ENCODE measurements at places on chromosomes 1 and 21.

DNA sequence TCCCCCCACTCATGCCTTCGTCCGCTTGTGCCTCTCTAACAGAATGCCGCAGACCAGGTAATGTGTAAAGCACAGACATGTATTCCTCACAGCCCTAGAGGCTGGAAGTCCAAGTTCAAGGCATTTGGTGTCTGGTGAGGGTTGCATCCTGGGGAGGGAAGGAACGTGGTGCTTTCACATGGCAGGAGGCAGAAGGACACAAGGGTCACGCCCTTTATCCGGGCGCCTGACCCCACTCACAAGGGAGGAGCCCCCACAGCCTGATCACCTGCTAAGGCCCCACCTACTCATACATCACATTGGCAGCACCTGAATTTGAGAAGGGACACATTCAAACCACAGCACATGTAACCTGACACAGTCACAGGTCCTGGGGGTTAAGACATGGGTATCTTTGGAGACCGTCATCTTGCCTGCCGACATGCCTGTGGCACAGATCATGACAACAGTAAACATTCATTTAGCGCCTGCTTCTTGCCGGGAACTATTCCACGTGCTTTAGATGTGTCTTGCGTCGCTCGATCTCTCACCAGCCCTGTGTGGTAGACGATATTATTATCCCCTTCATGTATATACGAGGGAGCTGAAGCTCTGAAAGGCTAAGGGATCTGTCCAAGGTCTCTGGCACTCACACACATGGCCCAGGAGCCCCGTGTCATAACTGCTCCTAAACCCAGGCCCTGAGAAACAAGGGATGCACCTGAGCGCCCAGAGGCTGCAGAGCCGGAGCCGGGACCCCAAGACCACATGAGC is 235.6 kb downstream of the NPHP4 start:
- peaks cover under 1% of the 10 kb centered on the region for H3K27me3 ChIP-seq
- H3K4me1 ChIP-seq, result no peaks in the 10 kb centered on the region
- DNase-seq, result no peak

GRCh38 chr1:179300112-179300511 is 6.5 kb downstream of the SOAT1 start:
- peaks cover 10% of the 10 kb centered on the region for H3K36me3 ChIP-seq
- H3K4me1 ChIP-seq, result peaks cover 29% of the 10 kb centered on the region
- H3K27me3 ChIP-seq, result no peaks in the 10 kb centered on the region
- DNase-seq, result no peak
- H3K4me3 ChIP-seq, result no peak overlapping the region

- peak overlapping the region; percentile 36 for H3K4me3 ChIP-seq
- H3K27me3 ChIP-seq, result peaks cover 35% of the 10 kb centered on the region
- peaks cover 39% of the 10 kb centered on the region for H3K4me1 ChIP-seq
- H3K27ac ChIP-seq, result no peak overlapping the region
- peak; percentile 61 for DNase-seq
These were observed 7.9 kb upstream of the ADGRB2 start for GRCh38 chr1:31771891-31772668.

GRCh38 chr1:29451368-29451892 is 215.1 kb downstream of the PTPRU start:
- H3K36me3 ChIP-seq, result no peaks in the 10 kb centered on the region
- H3K4me1 ChIP-seq, result no peaks in the 10 kb centered on the region
- H3K27ac ChIP-seq, result no peak overlapping the region

DNA sequence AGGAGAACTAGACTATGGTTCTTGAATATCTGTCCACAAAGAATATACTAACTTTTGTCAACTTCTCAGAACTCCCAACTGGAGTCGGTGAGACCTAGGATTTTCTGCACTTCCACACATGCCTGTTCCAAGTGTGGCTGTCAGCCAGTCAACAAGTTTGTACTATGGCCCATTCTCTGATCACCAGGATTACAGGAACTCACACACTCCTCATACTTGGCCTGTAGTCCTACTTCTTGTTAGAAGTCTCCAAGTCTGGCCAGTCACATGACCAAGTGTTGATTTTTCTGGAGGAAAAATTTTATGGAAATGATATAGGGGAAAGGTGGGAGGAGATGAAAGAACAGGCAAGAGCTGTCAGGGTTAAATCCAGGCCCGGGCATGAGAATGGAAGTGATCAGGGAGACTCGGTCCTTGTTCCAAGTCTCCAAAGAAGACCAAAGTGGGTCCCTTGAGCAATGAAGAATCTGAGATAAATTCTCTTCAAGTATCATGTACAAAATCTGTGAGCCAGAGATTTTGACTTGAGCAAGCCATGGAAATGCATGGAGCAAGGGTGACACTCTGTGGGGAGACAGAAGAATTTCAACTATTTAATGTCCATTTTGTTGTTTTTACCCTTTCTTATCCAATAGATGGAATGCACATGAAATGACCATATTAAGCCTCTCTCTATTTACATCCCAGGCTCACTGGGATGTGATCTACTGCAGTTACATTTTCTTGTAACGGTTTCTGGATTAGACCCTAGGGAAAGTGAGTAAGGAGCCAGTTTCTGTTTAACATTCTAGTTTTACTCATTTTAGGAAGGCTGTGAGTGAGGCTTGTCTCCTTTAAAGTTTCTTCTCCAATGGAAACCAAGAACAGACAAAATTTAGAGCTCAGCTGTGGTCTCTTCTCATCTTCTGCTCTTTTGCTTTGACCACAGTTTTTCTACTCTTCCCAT is 320.9 kb downstream of the ASTN1 start:
- H3K27ac ChIP-seq, result no peak overlapping the region
- no peaks in the 10 kb centered on the region for H3K36me3 ChIP-seq
- DNase-seq, result no peak
- no peak overlapping the region for H3K4me3 ChIP-seq
- H3K4me1 ChIP-seq, result no peaks in the 10 kb centered on the region

DNA sequence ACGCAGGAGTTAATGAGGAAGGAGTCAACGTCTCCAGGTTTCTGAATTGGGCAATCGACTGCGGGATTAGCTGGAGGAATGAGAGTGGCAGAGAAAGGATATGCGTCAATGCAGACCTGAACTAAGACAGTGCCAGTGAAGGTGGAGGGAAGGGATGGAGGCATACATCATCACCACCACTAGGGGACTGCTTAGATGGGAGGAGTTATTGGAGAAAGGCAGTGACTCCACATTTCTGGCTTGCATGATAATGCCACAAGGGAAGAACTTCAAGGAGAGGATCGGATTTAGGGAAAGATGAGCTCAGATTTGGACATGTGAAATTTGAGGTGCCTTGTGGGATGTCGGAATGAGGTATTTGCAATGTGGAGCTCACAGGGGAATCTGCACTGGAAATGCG is 17.5 kb downstream of the VASH2 start:
- H3K27me3 ChIP-seq, result no peaks in the 10 kb centered on the region
- no peaks in the 10 kb centered on the region for H3K36me3 ChIP-seq
- no peak for DNase-seq
- no peak overlapping the region for H3K4me3 ChIP-seq

DNA sequence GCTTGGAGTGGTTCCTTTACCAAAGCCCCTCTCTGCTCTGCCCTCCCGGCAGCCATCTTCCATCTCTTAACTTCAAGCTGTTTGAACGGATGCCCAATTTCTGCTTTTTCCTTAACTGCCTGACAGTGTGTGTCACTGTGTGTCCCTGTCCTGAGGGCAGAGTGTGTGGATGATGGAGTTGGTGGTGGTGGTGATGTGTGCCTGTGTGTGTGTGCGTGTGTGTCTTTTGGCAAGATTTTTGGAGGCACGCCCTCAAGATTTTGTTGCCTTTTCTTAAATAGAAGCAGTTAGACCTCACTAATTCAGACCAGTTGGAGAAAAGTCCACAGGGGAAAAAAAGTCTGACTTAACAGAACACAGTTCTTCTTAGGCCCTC is 30.3 kb downstream of the SERTAD4 start:
- H3K4me1 ChIP-seq, result no peaks in the 10 kb centered on the region
- H3K4me3 ChIP-seq, result no peak overlapping the region
- no peaks in the 10 kb centered on the region for H3K36me3 ChIP-seq
- DNase-seq, result no peak
- H3K27me3 ChIP-seq, result no peaks in the 10 kb centered on the region
- no peak overlapping the region for H3K27ac ChIP-seq
